Psoas muscle (tissue), 8 donors: ENCODE measurements at places on chromosomes 4 and X. TPM values are rescaled to one million over a fixed set of nuclear protein-coding genes. Genes with fewer than 3 reads are reported as not detected.
A peak's percentile ranks its signal among the peaks of the same experiment; 100 is the strongest.

Gene ODAPH
- polyA plus RNA-seq: 0.14 TPM

Gene PFKFB1
- 15.9 TPM for polyA plus RNA-seq

Gene MID1IP1
- polyA plus RNA-seq: 11.0 TPM

Gene FGF2
- 0.94 TPM for polyA plus RNA-seq

Gene WDR13
- 112 TPM for polyA plus RNA-seq

Gene ANKRD17
- 8.0 TPM for polyA plus RNA-seq

Gene PAGE1
- not detected for polyA plus RNA-seq

DNA sequence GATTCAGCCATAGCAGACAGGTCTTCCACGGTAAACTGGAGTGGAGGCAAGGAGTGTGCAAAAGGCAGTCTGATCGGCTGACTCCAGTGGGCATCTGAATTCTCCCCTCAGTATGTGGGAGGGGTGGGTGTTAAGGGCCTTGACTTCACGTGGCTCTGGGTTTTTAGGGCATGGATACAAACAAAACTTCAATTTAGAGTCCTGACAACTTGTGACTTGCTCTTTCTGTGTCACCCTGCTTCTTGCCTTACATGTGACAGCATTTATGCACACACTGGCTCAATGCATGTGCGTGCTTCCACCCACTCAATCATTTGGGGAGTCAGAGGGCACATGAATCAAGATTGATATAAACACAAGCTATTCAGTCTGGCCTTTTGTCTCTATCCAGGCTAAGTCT is 17.5 kb downstream of the PLP1 start:
- DNase-seq: no peak

GRCh38 chr4:172813359-172813923 is 355.2 kb upstream of the GALNT7 start:
- DNase-seq: no peak

GRCh38 chr4:102560571-102561341 is 59.6 kb downstream of the NFKB1 start:
- DNase-seq: no peak

DNA sequence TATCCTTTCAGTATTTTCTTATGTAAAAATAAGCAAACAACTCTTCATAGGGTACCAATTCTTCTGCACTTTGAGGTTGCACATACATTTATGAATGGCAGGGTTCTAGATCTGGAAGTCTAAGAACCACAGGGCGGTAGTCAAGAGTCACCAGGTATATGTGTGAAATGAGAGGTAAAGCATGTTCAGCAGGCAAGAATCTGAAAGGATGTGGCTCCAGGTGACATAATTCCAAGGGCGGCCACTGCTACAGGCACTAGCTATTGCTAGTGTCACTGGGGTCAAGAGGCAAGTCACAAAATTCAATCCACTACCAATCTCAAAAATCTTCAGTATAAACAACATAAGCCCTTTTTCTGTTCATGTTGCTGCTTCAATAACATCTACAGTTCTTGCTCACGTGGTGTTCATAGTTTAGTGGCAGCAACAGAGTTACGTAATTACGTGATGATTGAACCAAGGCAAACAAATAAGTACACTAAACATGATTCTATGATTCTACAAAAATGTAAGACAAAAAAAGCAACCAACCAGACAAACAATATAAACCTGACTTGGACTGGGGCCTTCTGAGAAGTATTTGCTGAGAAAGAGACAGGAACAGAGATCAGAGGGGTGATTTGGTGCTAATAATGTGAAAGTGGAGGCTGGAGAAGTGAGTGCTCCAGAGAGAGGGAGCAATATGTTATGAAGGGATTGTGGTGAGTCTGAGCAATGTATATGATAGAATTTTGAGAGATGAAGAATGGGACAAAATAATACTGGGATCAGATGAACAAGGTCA is 101.7 kb downstream of the NAA11 start:
- no peak for DNase-seq

DNA sequence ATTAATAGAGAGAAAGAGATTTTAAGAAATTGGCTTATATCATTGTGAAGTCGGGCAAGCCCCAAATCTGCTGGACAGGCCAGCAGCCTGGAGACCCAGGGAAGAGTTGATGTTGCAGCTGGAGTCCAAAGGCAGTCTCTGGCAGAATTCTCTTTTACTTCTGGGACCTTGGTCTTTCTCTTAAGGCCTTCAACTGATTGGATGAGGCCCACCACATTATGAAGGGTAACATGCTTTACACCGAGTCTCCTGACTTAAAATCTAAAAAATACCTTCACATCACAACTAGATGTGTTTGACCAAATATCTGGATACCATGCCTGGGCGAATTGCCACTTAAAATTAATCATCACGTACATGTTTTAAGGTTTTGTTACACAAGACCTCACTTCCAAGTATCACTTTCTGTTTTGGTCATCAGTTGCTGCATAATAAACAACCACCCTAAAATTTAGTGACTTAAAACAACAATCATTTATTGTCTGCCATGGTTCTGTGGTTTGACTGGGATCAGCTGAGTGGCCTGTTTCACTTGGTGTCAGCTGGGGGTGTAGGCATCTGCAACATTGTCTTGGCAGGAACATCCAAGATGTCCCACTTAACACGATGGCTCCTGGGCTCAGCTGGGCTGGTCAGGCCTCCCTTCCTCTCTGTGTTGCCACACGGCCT is 3.4 kb downstream of the CD38 start:
- no peak for DNase-seq

DNA sequence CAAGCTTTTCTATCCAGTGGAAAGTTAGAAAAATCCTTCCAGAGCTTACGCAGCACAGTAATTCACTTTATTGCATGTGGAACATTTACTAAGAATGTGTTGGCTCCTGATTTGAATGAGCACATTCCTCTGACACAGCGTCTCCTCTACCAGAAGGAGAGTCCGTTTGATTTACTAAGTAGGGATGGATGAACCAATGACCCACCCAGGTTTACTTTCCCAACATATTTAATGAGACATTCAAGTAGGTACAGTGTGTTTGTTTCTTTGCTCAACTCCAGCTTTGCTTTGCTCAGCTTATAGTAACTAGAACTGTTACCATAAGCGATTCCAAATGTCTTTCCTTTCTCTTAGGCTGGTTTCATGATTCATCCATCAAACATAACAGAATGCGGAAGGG is 161.7 kb downstream of the SMARCA1 start:
- DNase-seq: no peak

GRCh38 chrX:48071064-48071985 is at the start of gene ZNF630:
Gene ZNF630, minus strand, starts transcription at chrX:48071640. Its CDS starts 4,754 bp downstream, at chrX:48066886.
- DNase-seq: peak; percentile 61

- no peak for DNase-seq
Observed at GRCh38 chrX:12570859-12571501, 220.2 kb upstream of the PRPS2 start.

DNA sequence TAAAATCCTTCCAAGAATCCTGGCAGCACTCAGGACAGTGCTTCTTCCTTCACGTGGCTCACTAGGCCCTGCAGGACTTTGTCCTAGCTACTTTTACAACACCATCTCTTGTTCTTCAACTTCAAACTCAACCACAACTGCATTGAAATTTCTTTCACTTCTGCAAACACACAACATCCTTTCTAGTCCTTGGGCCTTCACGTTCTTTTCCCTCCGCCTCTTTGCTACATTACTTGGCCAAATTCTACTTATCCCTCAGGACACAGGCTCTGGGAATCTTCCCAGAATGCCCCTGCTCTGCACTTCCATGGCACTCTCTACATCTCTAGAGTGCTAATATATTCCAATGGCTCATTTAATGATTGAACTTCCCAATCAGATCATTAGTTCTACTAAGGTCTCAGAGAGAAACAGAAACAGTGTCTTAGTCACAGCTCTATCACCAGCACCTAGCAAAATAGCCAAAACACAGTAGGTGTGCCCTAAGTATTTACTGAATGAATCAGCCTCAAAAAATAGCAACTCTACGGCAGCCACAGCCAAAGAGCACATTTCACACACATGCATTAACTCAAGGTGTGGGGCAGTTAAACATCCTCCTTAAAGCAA is 73.3 kb downstream of the MANBA start:
- no peak for DNase-seq

- no peak for DNase-seq
Observed at GRCh38 chr4:75457365-75457764, 56.8 kb downstream of the RCHY1 start.

GRCh38 chr4:69727426-69727825 is 33.0 kb downstream of the SULT1B1 start:
- DNase-seq: no peak

DNA sequence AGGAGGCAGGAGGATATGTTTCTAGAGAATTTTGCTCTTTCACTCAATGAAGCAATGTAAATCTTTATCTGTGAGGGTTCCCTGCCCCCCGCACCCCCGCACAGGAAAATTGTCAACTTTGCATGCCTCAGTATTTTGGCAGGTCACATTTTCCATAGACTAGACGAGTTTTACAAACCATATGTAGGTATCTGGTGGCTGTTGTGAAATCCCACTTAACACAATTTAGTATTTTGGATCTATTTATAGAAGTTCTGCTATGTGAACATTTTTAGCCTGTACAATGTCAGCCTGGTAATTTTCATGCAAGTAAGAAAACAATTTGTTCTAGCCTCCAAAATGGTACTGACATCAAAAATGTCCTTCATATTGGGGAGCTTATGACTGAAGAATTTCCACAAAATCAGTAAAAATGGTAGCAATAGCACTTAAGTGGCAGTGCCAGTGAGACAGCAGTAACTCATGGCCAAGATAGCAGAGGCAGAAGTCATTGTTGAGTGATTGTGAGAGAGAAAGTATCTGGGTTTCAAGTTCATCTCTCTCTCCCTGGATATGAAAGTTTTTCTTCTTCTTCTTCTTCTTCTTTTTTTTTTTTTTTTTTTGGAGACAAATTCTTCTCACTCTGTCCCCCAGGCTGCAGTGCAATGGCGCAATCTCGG is 12.4 kb upstream of the FRYL start:
- DNase-seq: no peak

DNA sequence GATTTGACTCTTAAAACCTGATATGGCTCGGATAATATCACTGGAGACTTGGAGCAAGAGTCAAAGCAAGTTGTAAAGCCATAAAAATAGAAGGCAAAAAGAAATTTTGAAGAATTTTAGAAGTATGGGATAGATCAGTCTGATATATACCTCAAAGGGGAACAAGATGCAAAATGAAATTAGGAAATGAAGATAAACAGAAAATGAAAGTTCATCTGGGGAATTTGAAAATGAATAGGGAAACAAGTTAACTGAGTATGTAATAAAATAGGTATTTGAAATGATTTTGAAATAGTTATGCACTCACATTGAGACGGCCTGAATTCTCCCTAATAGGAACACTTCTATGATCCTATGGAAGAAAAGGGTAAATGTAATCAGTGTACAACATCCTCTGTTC is 5.7 kb downstream of the CYP2U1 start:
- DNase-seq: no peak

GRCh38 chr4:120156120-120156718 is 89.6 kb upstream of the MAD2L1 start:
- DNase-seq: no peak

GRCh38 chr4:31043382-31044062 is 323.4 kb downstream of the PCDH7 start:
- DNase-seq: no peak

- no peak for DNase-seq
Observed at GRCh38 chr4:59987289-59987688, 1212.8 kb upstream of the ADGRL3 start.

DNA sequence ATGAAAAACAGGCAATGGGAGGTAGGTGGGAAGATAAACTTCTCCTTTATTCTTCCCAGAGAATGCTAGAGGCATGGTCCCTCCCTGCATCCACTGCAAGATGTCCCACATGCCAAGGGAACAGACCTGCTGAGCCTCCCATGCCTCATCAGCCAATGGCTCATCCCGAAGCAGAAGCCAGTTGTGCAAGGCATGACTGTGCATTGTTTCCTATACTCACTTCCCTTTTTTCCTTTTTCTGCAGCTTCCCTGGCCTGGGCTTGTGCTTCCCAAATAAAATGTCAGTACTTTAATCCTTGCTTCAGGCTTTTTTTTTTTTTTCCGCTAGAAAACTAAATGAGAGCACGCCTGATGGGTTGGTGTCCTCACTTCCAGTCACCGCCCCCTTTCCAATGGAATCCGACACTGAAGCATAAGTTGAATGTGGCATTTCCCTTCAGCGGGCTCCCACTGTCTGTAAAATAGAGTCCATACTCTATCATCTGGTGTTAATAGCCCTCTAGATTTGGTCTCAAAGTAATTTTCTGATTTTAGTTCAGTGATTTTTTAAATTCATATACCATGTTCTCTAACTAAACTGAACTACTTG is 239.0 kb upstream of the JADE1 start:
- DNase-seq: no peak

DNA sequence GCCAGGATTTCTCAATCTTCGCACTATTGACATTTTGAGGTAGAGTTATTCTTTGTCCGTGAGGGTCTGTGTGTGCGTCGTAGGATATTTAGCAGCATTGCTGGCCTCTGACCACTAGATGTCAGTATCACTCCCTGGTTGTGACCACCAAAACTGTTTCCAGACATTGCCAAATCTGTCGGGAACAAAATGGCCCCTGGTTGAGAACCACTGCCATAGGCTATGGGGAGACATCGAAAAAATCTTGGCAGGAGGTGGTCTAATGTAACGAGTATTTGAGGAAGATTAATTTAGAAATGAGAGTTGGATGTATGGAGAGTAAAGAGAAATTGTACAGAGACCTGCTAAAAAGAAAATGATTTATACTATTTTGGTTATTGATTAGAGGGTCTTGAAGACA is 108.4 kb downstream of the DOCK11 start:
- no peak for DNase-seq

GRCh38 chr4:89312066-89312465 is 4.5 kb upstream of the GPRIN3 start:
- DNase-seq: no peak

DNA sequence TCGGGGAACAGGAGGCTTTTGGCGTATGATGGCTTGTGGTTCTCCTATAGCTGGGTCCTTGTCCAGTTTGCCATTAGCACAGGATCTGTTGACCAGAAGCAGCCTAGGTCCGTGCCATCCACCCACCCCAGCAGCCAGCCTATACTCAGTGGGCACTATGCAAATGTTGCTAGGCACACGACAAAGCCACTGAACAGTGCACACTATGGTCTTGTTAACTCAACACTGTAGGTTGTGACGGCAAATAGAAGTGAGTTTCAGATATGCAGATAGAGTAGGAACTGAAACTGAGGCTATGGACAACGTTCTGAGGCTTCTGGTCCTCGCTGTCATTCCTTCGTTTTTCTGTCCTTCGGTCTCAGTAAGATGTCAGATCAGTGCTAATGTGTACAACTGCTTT is 541.3 kb upstream of the TENM3 start:
- DNase-seq: no peak

GRCh38 chrX:149374751-149375150 is 130.4 kb downstream of the IDS start:
- DNase-seq: no peak

DNA sequence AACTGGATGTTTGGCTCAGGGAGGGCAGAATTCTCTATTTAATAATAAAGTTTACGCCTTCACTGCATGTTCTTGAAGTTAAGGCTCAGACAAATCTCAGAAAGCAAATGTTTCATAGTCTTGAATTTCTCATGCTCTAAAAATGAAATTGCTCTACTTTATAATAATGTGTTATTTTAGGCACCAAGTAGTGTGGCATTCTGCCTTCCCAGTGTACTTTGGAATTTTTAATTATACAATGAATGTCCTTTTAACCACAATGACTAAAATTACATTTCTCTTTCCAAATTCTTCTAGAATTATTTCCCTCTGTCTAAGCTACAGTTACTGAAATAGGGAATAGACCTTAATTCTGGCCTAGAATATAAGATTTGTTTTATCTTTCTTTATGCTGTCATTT is 97.9 kb upstream of the PDE5A start:
- no peak for DNase-seq
